Stimulated activated CD8-positive, alpha-beta memory T cell treated with anti-CD3 and anti-CD28 coated beads, Interleukin-12 subunit alpha, Interleukin-12 subunit beta, amount 100 ng/mL, for 4 hours (primary cell): ENCODE measurements at places on chromosomes 2 and 18.

DNA sequence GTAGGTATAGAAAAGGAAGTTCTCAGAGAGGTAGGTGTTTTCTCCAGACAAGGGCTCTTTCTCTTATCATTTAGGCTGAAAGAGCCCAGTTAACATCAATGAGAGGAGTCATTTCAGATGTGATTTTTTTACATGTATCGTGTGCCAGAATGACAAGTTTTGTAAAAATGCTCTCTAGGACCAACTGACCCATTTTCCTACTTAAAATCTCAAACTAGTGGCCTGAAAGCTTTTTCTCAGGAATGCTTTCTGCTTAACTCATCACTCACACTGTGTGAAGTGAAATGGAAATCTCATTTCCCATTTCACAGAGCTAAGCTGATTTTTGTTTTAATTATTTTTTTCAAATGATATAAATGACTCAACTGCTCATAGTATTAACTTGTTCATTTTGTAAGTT lies 128.7 kb upstream of the CYP26B1 start:
- no peak for DNase-seq

GRCh38 chr18:34911661-34912384 lies 129.4 kb upstream of the MAPRE2 start:
- DNase-seq: no peak

- DNase-seq: no peak
Measured at GRCh38 chr18:61669320-61669719, 223.5 kb downstream of the RNF152 start.

- no peak for DNase-seq
Measured at GRCh38 chr2:165909466-165909865, 44.1 kb downstream of the TTC21B start.

DNA sequence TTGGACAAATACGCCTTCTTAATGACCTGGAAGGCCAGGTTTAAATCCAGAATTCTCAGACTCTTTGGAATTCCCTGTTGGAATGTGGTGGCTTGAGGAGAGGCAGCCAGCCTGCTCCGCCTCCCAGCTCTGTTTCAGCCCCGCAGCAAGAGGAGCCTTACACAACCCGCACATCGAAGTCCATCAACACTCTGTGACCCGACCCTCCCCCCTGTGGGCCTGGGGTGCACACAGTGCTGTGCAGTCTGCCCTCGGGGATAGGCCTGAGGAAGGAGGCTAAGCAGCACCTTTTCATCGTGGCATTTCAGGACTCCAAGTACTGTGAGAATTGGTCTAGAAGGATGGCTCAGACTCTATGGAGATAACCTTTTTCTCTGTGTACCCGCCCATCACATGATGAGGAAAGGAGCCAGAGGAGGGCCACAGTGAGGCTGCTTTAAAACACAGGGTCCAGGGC lies 73.7 kb downstream of the GREB1L start:
- no peak for DNase-seq

- no peak for DNase-seq
Measured at GRCh38 chr2:227127201-227127600, 36.8 kb downstream of the COL4A4 start.

DNA sequence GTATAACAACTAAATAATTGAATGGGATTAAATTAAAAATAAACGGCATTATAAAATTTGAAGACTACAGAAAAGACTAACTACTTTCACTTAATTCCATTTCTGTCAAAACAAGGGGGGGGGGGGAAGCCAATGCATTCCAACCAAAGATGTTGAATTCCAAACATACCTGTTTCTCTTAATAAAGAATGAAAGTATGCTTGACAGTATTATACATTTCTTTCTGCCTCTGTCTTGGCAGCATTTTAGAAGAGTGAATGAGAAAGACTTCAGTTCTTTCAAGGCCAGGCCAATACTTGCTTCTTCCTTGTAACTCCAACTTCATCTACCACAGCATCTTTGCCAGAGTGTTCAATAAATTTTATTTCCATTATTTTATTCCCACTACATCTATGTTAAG lies 65.9 kb downstream of the PDE11A start:
- no peak for DNase-seq

- no peak for DNase-seq
Measured at GRCh38 chr2:220065581-220065980, 438.2 kb downstream of the SLC4A3 start.

GRCh38 chr2:44886414-44886813 lies 55.1 kb upstream of the SIX3 start:
- DNase-seq: no peak

DNA sequence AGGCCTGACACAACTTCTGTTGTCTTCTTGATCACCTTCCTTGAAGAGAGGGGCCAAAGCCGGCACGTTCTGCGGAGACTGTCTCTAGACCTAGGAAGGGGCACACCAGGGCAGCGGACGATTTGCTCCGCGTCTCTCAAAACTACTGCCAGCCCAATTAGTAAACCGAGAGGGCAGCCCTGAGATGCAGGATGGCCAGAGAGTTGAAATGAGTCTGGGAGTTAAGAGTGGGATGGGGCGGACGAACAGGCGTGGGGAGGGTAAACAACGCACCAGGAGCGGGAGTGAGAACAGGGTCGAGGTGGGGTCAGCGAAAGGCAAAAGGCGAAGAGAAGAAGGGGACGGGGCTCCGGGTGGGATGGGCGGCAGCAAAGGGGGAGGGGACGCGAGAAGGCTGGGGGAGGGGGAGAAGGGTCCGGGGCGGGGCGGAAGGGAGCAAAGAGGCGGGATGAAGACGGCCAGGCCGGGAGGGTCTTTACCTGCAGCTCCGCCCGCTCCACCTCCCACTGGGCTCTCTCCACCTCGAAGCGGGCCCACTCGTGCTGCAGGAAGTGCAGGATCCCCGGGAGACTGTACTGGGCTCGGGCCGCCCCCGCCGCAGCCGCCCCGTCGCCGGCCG lies 476 bp downstream of the STRN start:
- DNase-seq: no peak

- DNase-seq: no peak
Measured at GRCh38 chr2:175755169-175755568, 246.9 kb downstream of the LNPK start.

- no peak for DNase-seq
Measured at GRCh38 chr2:216113572-216113971, 4.4 kb downstream of the XRCC5 start.

GRCh38 chr2:54546923-54547720 lies 91.0 kb downstream of the SPTBN1 start:
- DNase-seq: no peak

DNA sequence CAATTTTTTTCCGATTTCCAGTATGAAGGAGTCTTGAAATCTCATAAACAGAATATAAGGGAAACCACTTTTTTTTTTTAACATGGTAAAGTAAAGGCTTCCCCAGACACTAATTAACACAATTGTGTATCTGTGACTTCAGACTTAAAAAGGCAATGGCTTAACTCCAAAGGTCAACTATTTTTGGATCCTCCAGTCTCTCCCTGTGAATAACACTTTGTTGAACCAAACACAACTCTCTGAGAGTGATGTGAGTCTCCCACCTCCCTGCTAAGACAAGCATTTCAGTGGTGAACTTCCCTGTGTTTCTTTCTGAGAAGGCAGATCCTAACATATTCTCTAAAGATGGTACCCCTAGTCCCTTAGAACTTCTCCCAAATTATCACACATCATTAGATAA lies 219.6 kb upstream of the RBBP8 start:
- DNase-seq: no peak

- no peak for DNase-seq
Measured at GRCh38 chr2:145592361-145592760, 1072.4 kb upstream of the ZEB2 start.

GRCh38 chr2:58899692-58900091 lies 658.6 kb upstream of the FANCL start:
- no peak for DNase-seq

DNA sequence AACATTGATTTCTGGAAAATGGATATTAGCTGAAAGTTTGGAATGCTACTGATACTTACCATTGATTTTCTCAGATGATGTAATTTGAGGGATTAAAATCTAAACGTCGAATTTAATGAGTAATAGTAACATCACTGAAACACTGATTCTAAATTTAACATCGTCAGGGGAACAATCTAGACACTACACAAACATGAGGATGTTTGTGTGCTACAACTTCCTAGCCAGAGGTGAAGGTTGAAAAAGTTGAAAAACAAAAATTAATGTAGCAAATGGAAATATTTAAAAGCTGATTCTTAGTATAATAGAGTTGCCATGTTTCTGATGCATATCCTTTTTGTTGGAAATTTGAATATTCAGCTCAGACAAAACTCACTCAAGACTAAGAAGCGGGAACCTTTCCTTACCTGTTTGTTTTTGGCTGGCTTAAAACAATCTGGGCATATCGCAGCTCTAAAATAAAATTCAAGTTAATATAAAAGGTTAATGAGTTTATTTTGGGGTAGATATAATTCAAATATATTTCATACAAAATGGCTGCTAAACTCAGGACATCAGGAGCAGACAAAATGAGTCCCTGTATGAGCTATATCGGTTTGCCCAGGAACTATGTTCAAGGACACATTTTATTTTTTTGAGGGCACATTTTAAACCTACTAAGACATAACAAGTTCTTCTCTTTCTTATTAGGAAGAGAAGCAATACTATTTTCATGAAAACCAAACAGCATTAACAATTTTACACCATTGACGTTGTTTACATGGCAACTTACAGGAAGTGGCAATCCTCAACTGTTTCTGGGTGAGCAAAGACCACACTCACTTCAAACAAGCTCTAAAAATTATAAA lies 52.6 kb upstream of the PEX13 start:
- DNase-seq: no peak

GRCh38 chr18:21141668-21142422 lies 30.2 kb upstream of the ROCK1 start:
- no peak for DNase-seq

DNA sequence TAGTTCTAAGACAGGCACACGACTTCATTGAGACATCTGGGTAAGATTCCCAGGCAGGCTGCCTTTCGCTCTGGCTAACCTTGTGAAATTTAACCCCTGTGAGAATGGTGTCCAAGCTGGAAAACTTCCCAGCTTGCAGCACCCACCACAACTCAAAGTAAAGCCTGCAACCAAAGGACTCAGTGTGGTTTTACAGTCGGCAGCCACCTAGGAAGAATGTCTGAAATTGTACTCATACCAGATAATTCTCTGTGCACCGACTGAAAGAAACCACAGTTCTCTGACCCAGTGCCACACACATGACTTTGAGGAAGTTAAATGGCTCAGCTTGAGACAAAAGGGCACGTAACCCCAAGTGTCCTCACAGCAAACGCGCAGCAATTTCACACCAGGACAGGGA lies 125.7 kb downstream of the RBMS1 start:
- no peak for DNase-seq

- no peak for DNase-seq
Measured at GRCh38 chr2:38835015-38835601, 40.6 kb downstream of the DHX57 start.

DNA sequence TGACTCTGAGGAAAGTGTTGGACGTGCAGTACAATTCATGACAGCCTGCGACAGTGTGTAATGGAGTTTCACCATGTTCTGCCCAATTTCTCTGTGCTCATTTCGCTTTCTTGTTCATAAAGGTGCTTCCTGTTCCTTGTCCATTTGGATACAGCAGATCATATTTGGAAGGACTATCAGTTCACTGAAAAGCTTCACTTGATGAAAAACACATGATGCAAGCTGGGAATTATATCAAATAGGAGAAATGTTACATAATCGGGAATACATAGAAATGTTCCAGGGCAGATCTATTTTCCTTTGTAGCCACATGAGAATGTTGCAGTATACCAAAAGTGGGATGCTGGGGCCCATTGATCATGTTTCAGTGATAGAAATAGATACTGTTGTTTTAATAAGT lies 266.3 kb upstream of the SLC14A2 start:
- DNase-seq: no peak

- no peak for DNase-seq
Measured at GRCh38 chr2:157784823-157785175, 91.3 kb downstream of the ACVR1 start.

DNA sequence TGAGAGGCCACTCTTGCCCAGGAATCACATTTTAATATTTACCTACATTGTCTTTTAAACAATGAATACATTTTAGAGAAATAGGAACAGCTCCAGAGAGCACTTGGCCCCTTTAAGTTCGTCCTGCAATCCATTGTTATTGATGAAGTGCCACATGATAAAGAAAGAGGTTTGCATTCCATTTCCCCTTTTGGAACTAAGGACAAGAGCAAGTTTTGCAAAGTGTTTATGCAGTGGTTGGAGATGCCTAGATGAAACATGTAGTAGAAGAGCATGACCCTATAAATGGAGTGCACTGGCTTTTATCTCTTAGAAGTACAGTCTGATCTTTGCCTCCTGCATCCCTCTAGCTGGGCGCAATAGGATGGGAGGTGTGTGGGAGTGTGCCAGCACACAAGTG lies 118.7 kb upstream of the CNTNAP5 start:
- no peak for DNase-seq

GRCh38 chr2:215635071-215635787 lies 199.4 kb upstream of the FN1 start:
- DNase-seq: no peak

DNA sequence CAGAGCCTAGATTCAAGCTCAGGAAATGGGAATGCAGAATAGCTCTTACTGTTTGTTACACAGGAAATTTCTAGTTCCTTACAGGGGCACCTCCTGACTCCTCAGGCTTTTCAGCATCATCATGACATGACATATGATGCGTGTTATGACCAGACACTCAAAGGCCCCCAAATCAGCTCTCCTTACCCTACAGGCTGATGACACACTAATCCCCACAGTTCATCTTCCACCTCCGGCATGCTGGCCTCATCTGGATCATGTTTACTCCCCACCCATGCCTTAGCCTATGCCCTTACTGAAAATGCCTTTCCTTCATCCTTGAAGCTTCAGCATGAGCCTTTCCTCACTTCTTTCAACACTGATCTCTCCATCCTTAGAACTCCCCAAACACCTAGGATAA lies 356.9 kb downstream of the SETBP1 start:
- DNase-seq: no peak

DNA sequence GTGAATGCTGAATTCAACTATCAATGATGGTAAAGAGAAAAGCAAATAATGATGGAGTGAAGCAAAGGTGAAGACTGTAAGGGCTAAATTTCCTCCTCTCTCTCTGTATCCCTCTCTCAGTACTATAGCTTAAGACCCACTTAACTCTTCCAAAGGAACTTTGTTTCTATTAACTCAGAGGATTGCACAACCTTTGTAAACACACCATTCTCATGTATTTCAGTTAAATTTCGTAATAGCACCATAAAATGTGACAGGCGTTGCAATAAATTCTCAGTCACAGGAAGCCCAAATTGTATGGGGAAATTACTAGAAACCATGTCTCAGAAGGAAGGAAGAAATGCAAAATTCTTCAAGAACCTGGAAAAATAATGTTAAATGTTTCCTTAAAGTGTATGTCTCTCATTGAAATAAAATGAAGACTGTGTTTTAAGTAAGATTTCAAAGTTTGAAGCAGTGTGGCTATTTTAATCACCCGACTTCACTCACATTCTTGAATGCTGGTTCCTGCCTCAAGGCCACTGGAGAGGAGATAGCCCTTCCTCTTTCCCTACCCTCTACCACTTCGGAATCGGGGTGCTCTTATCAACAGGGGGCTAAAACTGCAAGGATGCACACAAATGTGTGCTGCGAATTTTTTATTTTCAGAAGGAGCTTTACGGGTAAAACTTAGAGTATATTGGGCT lies 112.1 kb downstream of the FTCDNL1 start:
- no peak for DNase-seq
